Suprapubic skin (tissue), 4 donors: ENCODE measurements at places on chromosomes 2 and 18.
A peak's percentile ranks its signal among the peaks of the same experiment; 100 is the strongest.

GRCh38 chr2:158598862-158599517 is 142.2 kb downstream of the PKP4 start:
- no peak for DNase-seq

- DNase-seq: no peak
Measured at GRCh38 chr2:69544951-69545350, 98.6 kb downstream of the AAK1 start.

- no peak for DNase-seq
Measured at GRCh38 chr2:15355386-15355785, 205.7 kb downstream of the NBAS start.

DNA sequence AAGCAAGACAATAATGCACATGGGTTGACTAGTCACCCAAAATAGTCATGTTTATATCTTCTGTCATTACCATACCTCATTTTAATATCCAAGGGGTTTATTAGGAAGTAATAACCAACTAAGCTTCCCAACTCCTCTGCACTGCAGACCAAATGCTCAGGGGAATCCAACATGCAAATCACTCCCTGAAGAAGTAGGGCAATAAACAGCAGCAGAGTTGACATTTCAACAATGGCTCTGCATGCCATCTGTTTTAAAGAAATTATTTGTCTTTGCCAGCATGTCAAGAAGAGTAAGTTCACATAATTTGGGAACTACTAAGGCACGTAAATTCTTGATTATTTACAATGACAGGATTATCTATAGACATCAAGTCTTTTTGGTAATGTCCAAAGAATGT is 84.4 kb upstream of the LYPD1 start:
- DNase-seq: no peak

GRCh38 chr2:238573065-238573778 is 146.5 kb downstream of the ASB1 start:
- peak; percentile 62 for DNase-seq
